Stimulated activated CD8-positive, alpha-beta memory T cell treated with anti-CD3 and anti-CD28 coated beads, Interleukin-4, amount 100 ng/mL, for 24 hours (primary cell): ENCODE measurements at places on chromosomes 7 and 10.

GRCh38 chr10:96740579-96741281 is 20.4 kb upstream of the PIK3AP1 start:
- DNase-seq = no peak

GRCh38 chr10:60340973-60341372 is 48.7 kb downstream of the ANK3 start:
- no peak for DNase-seq

- no peak for DNase-seq
Observed at GRCh38 chr10:12056748-12057147, 12.0 kb upstream of the DHTKD1 start.

GRCh38 chr10:101405001-101405400 is 51.0 kb downstream of the BTRC start:
- DNase-seq = no peak

GRCh38 chr7:48090095-48090805 is 1.2 kb downstream of the UPP1 start:
- DNase-seq = no peak

DNA sequence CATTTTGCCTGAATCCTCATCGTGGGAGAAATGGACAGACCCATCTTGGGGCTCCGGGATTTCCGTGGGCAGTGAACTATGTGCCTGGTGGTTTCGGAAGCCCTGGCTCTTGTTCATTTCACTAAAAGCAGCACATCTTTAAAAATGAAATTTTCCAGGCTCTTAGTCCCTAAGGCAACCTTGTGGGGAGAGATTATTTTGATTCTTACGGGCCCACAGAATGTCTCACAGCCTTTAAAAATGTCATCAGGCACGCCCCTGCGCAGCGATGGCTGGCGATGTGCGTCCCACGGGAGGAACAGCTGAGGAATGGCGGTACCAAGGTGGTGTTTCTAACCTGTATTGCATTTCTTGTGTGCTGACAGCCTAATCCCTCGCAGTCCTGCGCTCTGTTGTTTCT is 189.7 kb downstream of the CCDC3 start:
- DNase-seq = no peak

GRCh38 chr7:115631782-115632181 is 398.8 kb downstream of the TFEC start:
- DNase-seq = no peak

GRCh38 chr7:72187179-72187578 is 225.0 kb downstream of the CALN1 start:
- no peak for DNase-seq
